ENCODE measurements at places on chromosomes 2 and 18.

DNA sequence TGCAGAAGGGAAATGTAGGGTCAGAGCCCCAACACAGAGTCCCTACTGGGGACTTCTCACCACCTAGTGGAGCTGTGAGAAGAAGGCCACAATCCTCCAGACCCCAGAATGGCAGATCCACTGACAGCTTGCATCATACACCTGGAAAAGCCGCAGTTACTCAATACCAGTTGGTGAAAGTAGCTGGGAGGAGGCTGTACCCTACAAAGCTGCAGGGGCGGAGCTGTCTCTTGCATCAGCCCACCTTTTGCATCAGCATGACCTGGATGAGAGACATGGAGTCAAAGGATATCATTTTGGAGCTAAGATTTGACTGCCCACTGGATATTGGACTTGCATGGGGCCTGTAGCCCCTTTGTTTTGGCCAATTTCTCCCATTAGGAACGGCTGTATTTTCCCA is 237.3 kb downstream of the CALCRL start:
- DNase-seq = no peak

DNA sequence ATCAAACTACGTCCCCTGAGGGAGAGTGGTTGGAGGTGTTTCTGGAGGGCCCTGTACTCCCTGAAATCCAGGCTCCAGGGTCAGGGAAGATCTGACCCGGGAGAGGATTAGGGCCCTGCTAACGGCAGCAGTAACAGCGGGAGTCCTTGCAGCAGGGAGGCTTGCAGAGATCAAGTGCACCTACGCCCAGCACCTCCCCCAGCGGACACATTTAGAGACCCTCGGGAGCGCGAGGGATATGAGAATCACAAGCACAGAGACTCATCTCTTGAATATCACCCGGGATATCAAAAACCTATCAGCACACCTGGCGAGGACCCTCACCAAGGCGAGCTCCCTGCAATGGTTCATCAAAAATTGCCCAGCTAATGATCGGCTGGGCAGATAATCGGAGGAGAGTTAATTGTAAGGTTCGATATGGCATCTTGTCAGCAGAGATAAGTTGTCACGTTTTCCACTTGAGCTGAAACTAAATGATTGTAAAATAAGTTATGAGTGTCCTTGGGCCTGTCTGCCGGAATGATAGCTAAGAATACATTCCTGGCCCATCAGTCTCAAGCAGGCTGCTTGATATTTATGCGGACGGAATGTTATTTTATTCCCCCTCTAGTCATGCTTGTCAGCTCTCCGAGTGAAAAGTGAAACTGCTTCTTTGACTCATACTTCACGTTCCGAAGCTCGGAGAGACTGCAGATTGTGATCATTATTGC is 209.8 kb downstream of the GBX2 start:
- DNase-seq = no peak

DNA sequence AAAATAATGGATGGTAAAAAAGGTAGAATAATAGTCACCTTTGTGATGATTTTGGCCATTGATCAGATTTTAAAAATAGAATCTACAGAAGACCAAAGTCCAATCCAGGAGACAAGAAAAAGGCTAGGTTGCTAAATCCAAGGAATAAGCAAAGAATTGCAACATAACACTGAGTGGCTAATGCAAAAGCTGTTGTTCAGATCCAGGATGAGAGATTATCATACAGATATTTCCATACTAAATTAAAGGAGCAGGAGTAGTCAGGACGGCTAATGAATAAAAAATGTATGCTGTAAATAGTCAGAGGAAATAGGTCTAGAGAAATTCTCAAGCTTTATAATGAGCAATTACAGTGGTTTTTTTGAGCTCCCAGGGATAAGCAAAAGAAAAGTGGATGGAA is 745.9 kb upstream of the ACVR2A start:
- DNase-seq = no peak

DNA sequence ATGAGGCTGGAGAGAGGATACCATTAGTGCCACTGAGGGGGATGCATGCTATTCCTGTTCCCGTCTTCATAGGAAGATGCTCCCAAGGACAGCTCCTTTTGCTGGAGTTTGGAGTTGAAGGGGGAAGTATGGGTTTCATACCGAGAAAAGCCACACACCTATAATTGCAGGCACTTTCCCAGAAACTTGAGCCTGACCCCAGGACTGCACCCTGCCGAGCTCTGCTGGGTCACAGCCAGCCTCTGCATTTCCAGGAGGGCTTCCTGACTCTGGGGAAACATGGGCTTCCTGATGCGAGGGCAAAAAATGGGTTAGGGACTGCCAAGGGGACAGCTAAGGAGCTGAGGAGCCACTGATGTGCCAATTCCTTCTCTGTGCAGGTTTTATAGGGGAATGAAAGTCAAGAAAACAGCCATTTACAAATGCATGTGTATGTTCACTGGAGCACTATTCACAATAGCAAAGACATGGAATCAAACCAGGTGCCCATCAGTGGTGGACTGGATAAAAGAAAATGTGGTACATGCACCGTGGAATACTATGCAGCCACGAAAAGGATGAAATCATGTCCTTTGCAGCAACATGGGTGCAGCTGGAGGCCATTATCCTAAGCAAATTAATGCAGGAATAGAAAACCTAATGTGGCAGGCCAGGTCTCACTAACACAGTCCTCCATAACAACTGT is 104.5 kb downstream of the ACAA2 start:
- no peak for DNase-seq

DNA sequence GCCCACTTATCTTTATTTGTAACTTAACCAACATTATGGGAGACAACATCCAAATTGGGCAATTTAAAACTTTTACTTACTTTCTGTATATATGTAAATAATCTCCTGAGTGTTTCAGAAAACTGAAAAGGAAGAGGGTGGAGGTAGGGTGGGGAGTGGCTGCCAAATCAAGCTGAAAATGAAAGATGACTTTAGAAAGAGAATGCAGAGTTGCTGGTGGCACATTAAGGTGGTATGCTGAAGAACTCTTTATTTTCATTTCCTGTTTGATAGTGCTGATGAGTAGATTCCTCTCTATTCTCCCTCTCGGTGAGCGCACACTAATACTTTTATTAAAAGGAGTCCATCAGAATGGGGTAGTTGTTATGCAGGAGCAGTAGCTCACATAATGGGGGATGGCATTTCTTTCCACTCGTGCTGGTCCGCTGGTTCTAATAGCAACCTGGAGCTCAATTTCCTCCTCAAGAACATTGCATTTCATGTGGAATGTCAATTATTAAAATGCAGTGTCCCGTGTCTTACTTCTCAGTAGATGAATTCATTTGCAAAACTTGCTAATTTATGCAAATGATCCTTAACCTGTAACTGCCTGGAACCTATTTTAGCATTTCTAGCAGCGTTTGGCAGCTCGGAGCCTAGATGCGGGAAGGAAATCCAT is 466.9 kb upstream of the HNRNPA3 start:
- no peak for DNase-seq

DNA sequence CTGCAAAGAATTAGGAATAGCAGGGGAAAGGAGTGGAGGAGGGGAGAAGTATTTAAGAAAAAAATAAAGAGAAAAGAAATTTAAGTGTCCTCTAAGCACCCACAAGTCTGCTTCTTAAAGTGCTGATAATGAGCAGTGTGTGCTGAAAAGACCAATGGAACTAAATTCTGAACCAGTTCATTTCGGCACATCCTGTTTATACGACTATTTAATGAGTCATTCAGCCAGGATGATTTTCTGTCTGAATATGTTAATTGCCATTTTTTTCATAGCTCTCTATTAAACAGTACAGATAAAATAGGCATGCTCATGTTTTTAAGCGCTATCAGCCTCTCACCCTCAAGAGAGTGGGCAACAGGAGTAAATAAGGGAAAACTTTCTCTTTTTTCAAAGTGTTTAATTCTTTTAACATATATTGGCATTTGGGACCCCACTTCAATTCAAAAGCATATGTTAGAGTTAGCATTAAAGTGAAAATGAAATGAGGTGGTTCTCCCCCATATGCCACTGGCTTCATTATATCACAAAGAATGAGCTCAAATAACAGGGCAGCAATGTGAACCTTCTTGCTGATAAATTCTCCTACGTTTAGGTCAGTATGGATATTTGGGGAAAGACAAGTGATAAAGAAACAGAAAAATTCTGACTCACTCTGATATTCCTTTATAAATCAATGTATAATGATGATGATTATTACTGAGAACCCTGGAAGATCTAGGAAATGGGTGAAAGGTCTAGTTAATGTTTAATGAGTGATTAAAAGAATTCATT is 87.5 kb downstream of the TCF4 start:
- DNase-seq = peak; percentile 79
